ENCODE measurements at places on chromosomes 6 and 20.
A peak's percentile ranks its signal among the peaks of the same experiment; 100 is the strongest.

DNA sequence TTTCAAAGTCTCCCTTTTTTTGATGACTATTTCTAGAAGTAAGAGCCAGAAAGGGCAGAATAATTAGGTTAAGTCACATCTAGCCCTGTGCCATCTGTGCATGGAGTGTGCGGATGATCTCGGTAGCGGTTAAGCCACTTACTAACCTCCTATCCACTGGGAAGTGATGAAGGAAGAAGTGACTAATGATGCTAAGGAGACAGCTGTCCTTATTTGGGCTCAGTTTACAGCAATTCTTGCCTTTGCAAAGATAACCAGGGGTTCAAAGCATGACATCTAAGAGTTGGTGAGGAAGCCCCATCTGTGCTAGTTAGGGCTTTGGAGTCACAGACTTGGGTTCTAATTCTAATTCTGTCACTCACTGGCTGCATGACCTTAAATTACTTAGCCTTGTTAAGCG is 62.4 kb upstream of the RREB1 start:
- DNase-seq: no peak

GRCh38 chr6:169724494-169725124 is at the start of gene PHF10:
PHF10 (minus strand) TSS chr6:169724500; CDS start chr6:169723931, 569 bp downstream.
- peak; percentile 20 for DNase-seq

- no peak for DNase-seq
Measured at GRCh38 chr6:138996524-138996923, 8.5 kb upstream of the REPS1 start.

GRCh38 chr6:137480431-137480830 is 13.8 kb downstream of the OLIG3 start:
- DNase-seq: no peak

DNA sequence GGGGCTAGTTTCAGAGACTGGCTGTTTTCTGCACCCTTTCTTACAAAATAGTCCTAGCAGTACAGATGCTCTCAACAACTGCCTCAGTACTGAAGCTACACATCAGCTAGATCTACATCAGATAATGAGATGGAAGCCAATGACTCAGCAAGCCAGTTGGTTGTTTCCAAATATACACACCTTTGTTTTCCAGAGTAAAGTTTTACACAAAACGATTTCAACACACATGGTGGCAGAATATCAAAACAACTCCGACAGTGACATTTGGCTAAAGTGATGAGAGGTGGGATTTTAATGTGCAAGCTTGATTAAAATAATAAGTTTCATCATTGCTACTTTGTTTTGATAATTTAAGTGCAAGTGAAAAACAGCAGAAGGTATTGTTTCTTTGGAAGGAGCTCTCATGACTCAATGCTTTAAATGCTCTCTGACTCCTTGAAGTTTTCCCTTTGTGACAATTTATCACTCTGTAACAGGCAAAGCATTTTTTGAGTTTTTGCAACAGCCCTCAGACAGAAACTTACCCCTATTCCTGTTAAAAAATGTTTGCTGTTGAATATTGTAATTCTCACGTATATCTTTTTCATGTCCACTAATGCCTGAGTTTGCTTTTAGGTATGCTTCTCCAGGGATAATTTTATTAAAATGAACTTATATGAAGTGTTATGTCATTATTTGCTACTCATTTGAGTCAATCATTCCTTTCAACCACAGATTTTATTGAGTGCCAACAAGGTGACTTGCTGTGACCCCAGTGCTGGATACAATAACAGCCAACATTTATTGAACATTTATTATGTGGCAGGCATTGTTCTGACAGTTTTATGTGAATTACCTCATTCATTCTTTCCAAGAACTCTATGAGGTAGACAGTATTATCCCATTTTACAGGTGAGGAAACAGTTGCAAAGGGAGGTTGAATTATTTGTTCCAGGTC is 882.0 kb downstream of the TFAP2A start:
- DNase-seq: no peak

DNA sequence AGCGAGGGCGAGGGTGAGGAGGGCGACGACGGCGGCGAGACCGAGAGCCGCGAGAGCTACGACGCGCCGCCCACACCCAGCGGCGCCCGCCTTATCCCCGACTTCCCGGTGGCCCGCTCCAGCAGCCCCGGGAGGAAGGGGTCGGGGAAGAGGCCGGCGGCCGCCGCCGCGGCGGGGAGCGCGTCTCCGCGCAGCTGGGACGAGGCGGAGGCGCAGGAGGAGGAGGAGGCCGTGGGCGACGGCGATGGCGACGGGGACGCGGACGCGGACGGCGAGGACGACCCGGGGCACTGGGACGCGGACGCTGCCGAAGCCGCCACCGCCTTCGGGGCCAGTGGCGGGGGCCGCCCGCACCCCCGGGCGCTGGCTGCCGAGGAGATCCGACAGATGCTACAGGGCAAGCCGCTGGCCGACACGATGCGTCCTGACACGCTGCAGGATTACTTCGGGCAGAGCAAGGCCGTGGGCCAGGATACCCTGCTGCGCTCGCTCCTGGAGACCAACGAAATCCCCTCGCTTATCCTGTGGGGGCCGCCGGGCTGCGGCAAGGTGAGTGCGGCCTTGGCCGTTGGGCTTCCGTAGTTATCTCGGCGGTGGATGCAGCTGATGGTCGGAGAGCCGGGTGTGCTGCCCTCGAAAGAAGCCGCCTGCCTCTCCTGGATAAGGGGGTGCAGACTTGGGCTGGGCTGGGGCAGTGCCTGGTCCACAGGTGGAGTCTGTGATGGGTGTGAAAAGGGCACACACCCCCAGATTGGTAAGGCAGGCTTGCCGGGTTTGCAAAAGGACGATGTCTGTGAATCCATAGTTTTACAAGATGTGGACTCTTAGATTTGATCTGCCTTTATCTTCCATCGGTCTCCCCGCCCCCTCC is 938 bp downstream of the WRNIP1 start:
- DNase-seq: peak; percentile 45

DNA sequence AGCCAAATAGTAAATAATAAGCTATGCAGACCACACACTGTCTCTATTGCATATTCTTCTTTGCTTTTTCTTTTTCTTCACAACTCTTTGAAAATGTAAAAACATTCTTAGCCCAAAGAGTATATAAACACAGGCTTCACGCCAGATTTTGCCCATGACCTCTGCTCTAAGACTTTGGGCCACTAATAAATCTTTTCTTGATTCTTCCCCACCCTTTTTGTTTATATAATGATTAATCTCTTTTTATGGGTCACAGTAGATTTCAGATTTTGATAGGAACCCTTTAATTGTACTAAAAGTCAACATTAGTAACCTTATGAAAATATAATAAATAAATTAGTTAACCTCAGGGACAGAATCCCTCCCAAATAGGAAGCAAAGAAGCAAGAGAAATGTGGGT is 15.8 kb upstream of the ENPP5 start:
- DNase-seq: no peak

- DNase-seq: peak; percentile 55
Measured at GRCh38 chr20:25859649-25860530, 163.2 kb upstream of the ZNF337 start.

- DNase-seq: no peak
Measured at GRCh38 chr20:24598346-24598745, 128.9 kb downstream of the SYNDIG1 start.

- no peak for DNase-seq
Measured at GRCh38 chr6:47671777-47672176, 26.6 kb upstream of the ADGRF4 start.

DNA sequence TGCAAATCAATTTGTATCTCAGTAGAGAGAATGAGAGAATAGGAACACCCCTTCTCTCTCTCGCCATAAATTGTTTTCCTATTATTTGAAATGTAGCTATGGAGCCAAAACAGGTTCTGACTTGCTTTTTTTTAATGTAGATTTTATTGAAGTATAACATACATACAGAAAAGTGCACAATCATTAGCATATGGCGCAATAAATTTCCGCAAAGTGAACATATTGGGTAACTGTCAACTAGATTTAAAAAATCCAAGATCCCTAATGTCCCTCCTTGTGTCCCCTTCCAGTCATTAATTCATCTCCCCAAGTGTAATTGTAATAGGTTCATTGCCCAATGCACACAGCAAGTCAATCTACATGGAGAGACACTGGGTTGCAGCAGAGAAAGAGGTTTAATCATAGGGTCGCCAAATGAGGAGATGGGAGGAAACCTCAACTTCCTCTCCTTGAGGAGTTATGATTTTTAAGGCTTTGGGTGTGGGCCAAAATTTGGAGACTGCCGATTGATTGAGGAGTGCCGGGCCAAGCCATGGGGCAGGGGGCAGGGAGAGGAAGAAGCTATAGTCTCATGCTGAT is 43.3 kb upstream of the TGM3 start:
- no peak for DNase-seq

- no peak for DNase-seq
Measured at GRCh38 chr6:141169419-141169818, 963.3 kb upstream of the GJE1 start.

- DNase-seq: no peak
Measured at GRCh38 chr6:165695722-165696515, 32.9 kb upstream of the PDE10A start.

GRCh38 chr6:19757036-19757435 is 80.1 kb upstream of the ID4 start:
- no peak for DNase-seq

GRCh38 chr20:57380081-57380750 is 11.0 kb upstream of the RBM38 start:
- DNase-seq: no peak

GRCh38 chr6:35596448-35597442 is 84.0 kb upstream of the TULP1 start:
- no peak for DNase-seq

DNA sequence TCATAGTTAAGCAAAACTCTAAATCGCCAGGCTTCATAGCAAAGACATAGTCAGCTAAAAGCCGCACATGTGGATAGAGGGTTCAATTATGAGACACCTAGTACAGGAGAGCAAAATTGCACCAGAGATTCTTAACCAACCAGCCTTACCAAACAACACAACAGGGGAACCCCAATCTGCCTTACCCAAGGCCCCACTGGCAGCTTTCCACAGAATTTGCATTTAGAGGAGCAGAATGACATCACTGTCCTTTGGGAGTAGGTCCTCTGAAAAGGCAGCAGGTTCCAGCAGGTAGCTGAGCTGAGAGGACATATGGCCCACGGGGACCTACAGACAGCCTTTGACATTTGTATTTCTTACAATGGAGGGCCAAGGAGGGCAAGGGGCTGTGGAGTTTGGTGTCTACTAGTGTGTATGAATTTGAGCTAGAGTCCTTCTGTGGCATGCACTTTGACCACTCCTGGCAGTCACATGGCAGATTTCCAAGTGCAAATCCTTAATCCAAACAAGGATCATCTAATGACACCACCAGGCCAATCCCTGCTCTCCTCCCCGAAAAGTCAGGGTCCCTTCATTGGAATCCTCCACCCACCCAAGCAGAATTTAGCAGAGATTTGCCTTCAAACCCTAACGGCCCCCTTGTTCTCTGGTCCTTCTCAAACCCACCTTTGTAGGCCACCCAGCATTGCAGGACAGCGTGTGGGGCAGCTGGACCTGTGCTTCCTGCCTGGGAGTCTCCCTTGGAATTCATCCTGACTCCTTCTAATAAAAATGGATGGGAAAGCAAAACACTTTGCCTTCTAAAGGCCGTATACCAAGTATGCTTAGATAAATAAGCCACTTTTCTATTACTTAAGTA is 171.2 kb upstream of the SUPT3H start:
- DNase-seq: no peak

DNA sequence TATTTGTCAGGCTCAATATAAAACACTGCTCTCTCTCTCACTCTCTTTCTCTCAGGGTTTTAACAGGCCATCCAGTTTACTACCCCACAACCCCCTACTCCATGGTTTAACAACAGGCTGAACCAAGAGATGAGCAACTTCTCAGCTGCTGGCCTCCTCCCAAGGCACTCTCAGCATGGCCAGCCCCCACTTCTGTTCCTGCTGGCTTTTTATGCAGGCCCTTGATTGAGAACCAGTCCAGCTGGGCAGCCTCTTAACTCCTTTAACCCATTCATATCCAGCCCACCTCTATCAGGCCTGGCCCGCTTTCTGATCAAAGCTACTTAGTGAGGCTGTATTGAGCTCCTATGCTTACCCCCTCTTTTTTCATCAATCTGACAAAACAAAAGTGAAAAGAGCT is 346.8 kb upstream of the POU3F2 start:
- no peak for DNase-seq

DNA sequence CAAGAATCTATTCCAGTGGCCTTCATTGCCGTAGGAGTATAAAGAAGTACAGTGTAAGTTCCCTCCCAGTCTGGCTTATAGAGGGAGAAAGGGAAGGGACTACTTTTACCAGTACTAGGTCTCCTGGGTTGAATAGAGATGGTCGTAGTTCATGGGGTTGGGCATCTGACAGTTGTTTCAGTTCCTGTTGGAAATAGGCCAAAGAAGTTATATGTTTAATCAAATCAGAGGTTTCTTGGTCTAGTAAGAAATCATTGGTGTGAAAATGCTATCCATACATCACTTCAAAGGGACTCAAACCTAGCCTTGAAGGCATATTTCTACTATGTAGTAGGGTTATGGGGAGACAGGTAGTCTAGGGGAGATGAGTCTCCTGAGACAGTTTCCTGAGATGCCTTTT is 45.6 kb upstream of the MAN1A1 start:
- DNase-seq: no peak

- no peak for DNase-seq
Measured at GRCh38 chr6:70886661-70887060, 70.2 kb downstream of the B3GAT2 start.

GRCh38 chr20:60101201-60101890 is 143.1 kb downstream of the CDH26 start:
- no peak for DNase-seq

DNA sequence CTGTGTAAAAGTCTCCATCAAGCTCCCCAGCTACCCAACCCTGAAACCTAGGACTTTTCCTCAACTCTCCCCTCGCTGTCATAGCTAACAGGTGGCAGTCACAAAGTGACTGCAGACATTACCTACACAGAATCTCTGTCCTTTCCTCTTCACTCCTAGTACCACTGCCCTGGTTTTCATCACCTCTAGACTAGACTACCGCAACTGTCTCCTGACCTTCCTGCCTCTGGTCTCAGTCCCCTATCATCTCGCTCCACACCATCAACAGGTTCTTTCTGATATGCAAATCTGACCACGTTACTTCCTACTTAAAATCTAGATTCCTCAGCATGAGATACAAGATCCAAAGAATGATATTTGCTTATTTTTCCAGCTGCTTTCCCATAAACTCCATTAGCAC is 93.8 kb downstream of the SMLR1 start:
- DNase-seq: no peak

DNA sequence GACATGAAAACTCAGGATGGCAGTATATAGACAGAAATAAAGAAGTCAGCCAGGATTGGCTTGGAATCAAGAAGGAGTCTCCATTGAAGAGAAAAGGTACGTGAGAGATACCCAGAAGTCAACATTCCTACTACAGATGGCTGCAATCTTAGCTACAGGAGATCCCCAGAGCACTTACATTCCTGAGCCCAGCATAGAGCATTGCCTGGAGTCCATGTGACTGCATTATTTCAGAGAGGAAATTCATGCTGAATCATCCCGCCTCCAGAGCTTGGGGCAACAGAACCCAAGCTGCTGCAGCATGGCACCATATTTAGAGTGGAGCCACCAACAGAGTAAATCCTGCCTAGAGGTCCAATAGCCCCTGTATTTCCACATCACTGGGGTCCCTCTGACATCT is 125.0 kb upstream of the GRIK2 start:
- no peak for DNase-seq
